ENCODE measurements at places on chromosomes 13 and 19.

DNA sequence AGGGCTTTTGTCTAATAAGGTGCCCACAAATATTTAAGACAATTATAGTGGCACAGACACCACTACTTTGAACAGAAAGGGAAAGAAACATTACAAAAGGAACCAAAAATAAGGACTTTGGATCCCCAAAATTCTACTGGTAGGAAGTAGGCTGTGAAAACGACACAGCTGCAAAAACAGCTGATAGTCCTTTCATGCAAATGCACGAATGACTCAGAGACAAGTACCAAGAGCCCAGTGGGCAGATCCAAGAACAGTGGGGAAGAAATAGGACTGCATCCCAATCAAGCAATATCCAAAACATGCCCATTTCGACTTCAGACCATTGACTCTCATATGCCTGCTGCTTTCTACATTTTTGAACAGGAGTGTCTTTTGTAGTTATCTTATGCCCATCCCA, 269.4 kb upstream of the NBEA start:
- DNase-seq, result no peak

- DNase-seq, result peak; percentile 20
These were observed 4.0 kb upstream of the FTL start for GRCh38 chr19:48961051-48961649.

DNA sequence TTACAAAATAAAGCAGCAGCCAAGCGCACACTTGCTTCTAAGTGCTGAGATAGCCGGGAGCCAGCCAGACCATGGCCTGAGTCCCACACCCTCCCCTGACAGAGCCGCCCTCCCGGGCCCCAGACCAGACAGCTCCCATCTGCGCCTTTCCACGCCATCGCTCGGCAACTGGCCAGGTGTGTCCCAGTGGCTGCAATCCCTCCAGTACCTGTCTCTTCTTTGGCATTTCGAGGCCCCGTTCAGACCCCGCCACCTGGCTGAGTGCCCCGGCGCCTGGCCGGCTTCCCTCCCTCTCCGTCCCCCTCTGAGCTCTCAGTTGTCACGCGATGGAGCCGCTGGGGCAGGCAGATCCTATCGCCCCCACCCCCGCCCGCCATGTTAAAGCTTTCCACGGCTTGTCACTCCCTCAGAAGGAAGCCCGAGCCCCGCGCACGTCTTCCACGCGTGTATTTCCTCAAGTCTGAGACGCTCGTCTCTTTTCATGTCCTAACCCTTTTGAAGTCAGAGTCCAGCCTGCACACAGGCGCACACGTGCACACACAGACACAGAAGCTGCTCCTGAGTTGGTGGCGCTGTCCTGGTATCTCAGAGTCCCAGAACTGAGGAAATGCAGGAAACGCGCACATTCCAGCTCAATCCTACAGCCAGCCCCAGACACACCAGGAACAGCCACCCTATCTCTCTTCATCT, 7.9 kb downstream of the MLLT1 start:
- peak; percentile 67 for DNase-seq

DNA sequence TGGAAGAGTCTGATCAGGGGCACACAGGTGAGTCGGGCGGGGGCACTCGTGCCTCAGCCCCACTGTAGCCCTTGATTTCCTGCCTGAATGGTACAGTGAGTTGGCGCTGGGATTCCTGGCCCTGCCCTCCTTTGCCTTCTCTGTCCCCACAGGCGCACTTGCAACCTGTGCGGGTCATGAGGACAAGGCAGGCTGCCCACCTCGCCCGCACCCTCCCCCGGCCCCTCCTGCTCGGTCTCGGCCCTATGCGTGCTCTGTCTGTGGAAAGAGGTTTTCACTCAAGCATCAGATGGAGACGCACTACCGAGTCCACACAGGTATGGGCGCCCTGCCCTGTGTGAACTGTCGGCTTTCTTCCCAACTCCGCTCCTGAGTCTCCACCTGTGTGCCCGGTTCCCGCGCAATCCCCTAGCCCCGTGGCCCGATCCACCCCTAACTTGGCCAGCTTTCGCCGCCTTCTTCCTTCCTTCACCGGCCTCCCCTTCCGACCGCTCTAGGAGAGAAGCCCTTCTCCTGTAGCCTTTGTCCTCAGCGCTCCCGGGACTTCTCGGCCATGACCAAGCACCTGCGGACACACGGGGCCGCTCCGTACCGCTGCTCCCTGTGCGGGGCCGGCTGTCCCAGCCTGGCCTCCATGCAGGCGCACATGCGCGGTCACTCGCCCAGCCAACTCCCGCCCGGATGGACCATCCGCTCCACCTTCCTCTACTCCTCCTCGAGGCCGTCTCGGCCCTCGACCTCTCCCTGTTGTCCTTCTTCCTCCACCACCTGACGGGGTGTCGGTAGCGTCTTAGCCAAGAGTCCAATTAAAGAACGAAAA, 1.6 kb upstream of the KMT2B start:
- no peak for DNase-seq
